ENCODE measurements at places on chromosomes 11 and 22. TPM values are rescaled to one million over a fixed set of nuclear protein-coding genes. Genes with fewer than 3 reads are reported as not detected.

GRCh38 chr11:114252767-114253166 is 43.4 kb upstream of the NNMT start:
- no peak for DNase-seq

GRCh38 chr11:8613036-8613435 is 19.0 kb upstream of the STK33 start:
- no peak for DNase-seq

- DNase-seq = no peak
Observed at GRCh38 chr11:76649011-76649410, 21.5 kb downstream of the LRRC32 start.

Gene BRSK2
- total RNA-seq = 24.2 TPM

DNA sequence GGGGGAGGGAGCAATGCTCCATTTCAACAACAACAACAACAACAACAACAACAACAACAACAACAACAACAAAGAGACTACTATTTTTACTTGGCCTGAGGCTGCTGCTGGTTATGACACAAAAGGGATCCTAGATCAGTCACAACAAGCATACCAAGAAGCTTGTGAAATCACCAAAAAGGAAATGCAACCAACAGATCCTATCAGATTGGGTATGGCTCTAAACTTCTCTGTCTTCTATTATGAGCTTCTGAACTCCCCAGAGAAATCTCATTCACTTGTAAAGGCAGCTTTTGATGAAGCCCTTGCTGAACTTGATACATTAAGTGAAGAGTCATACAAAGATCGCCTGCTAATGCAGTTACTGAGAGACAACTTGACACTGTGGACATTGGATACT is 10.5 kb upstream of the MS4A2 start:
- DNase-seq = no peak

GRCh38 chr11:7520981-7521487 is 7.2 kb downstream of the PPFIBP2 start:
- no peak for DNase-seq

Gene SLC22A12
- total RNA-seq = not detected

Gene EP300
- 132 TPM for total RNA-seq

Gene LIMK2
- total RNA-seq = 50.5 TPM

Gene OR51B4
- not detected for total RNA-seq

DNA sequence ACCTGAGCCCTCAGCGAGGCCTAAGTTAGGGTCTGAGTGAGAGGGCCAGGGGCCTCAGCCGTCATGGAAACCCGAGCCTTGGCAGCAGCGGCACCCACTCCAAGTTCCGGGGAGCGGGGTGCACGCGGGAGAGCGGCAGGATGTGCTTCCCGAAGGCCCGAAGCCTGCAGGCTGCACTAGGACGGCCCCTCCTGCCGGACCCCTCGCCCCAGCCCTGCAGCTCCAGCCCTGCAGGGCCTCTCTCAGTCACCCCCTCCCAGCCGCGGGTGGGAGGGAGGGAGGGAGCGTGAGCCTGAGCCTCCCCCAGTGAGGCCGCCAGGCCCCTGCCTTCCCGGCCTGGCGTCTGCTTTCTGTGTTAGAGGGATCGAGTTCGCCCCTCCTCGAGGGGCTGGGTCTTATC is 22.6 kb downstream of the MRPL23 start:
- no peak for DNase-seq

Gene TIMP3
- total RNA-seq = 0.86 TPM

DNA sequence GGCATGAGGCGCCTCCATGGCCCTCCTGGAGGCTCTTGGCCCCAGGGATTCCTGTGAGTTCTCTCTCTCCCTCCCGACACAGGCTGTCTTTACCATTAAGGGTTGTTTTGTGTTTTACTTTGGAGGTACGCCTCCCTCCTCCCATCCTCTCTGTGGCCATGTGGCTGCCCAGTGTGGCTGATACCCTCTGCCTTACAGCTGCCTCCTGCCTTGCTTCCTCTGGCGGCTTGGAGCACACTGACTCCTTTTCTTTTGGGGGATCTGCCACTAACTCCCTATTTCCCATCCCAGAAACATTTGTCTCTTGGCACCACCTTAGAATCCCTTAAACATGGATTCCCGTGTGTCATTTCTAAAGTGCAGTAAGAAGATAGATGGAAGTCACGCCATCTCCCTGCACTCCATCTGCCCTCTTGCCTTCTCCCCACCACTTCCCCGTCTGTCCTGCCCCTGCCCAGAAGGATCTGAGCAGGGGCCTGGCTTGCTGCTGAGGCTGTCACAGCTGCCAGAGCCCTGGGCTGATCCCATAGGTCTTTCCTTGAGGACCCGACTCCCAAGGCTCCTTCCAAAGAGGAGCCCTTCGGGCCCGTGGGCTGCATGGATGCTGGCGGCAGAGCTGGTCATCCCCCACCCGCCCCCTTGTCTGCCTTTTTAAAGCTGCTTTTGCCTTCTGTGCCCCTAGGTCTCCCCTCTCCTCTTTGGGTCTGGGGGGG is 15.1 kb upstream of the ACR start:
- DNase-seq = no peak

GRCh38 chr11:100855466-100856067 is 168.5 kb downstream of the ARHGAP42 start:
- no peak for DNase-seq

GRCh38 chr11:72446929-72447769 is 12.8 kb upstream of the CLPB start:
- no peak for DNase-seq

- DNase-seq = peak; percentile 70
Observed at GRCh38 chr11:122882857-122883645, 492 bp downstream of the JHY start.

- DNase-seq = no peak
Observed at GRCh38 chr11:66473167-66473566, 6.5 kb downstream of the PELI3 start.

DNA sequence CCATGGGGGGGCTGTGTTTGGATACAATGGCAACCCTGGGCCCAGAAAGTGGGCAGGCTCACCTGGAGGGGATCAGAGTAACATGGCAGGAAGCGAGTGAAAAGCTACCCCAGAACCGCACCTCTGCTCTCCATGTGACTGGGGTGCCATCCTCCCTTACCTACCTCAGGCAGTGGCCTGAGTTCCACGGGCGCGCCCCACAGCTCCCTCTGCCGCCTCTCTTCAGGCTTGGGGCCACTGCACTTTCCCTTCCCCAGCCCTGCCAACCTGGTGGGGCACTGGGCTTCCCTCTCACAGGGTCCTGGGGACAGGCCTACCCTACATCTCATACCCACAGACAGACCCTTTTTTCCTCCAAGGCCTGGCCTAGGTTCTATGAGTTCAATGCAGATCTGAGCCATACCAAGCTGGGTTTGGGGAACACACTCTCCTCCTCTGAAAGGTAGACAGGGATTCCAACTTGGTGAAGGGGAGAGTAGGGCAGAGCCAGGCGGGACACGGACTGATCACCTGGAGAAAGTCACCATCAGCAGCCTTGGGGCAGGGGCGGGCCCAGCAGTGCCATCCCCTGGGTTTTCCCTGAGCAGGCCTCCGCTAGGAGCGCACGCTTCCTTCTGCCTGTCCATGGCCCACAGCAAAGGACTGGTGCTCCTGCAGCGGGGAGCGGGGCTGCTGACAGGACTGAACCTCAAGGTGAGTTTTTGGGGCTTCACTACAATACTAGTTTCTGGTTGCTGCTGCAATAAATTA is 7.1 kb downstream of the GALR3 start:
- no peak for DNase-seq

DNA sequence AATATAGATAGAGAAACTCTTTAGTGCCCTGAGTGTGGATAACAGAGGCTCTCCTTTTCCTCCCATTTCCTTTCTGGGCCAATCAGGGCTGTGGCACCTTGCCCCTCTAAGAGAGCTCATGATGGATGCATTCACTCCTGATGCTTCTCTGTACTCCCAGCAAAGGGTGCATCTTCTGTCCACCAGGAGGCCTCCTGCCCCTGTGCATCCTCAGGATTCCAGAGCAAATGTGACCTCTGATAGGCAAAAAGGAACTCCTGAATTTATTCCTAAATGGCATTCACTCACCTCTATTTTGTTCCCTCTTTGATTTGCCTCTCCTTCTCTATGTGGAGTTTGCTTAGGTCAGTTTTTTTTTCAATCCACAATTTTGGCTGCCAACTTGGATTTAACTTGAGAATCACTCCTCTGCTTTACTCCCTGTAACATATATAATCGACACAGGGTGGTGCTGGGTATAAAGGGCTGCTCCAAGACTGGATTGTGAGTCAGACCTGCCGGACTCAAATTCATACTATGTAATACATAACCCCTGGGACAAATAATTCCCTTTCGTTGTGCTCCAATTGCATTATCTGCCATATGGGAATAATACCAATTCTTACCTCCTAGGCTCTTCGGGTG is 1.1 kb upstream of the MRGPRX4 start:
- DNase-seq = peak; percentile 56

- DNase-seq = no peak
Observed at GRCh38 chr22:32318361-32318760, 39.3 kb upstream of the RFPL3 start.

Gene OLFML1
- not detected for total RNA-seq

Gene NRIP3
- 4.2 TPM for total RNA-seq

DNA sequence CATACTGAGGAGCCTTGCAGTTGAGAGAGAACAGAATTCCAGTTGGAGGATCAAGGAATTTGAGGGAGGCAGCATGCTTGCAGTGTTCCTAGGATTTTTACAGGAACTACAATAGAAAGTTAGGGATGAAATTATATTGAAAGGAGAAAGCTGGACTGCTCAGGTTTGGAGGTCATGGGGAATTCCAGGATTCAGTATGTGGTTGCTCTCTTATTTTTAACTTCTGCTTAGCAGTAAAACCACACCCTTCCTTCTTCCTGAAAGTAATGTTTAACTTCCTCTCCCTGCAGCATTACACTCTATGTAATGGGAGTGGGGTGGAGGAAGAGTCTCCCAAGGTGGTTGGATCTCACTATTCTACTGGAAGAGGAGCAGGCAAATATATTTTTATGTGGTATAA is 31.3 kb downstream of the CTNND1 start:
- no peak for DNase-seq

DNA sequence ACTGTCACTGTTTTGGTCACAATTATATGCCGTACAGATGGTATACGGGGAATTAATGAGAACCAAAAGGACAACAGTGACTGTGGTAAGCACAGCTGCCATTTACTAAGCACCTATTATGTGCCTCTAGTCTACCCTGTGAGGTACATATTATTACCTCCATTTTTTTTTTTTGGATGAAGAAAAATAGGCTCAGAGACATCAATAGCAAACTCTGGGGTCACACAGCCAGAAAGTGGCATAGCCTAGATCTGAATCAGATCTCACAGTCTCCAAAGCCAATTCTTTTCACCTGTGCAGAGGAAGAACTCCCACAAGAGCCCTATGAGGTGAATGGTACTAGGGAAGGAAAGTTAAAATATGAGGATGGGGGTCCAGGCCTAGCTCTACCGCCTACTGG is 68.9 kb downstream of the USP35 start:
- DNase-seq = no peak

DNA sequence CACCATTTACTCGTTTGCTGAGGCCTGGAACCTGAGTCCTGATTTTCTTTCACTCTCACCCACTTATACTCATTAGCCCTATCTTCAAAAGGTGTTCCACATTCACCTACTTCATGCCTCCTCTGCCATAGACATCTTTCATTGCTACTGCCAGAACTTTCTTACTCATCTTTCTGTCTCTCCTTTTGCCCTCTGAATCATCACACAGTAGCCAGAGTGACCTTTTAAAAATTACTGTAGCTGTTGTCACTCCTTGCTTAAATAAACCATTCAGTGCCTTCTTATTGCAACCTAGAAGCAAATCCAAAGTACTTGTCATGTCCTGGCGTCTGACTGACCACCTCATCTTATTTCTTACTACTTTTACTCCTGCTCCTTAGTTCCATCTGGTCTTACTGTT is 38.2 kb downstream of the ATXN10 start:
- DNase-seq = no peak

DNA sequence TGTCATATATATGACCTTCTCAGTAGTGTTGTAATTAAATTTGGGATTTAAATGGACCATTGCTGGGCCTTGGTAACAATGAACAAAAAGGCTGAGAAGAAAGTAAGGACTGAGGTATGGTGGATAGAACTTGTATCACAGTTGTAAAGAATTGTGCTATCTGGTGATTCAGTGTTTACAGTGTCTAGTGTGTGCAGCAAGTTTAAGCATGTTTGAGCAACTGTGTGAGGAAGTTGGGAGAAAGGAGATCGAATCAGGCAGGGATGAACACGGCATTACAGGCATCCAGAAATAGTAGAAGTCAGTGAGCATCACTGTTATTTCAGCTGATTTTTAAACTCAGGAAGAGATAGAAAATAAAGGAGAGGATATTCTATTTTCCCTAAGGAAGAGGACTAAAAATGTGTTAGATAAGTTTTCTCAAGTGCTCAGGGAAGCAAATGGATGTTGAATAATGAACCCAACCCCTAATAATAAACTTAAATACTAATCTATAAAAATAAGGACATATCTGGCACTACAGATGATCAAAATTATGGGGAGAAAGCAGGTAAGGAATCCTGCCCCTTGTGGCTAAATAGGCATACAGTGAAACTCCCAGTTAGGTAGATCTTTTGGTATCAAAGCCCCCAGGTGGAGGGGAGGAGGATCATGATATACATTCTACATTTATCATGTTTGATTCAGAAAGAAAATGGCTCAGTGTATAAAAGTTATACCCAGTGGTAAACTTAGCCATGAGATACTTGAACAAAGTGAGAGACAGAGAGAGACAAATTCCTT is 361.0 kb upstream of the ANO3 start:
- DNase-seq = no peak

DNA sequence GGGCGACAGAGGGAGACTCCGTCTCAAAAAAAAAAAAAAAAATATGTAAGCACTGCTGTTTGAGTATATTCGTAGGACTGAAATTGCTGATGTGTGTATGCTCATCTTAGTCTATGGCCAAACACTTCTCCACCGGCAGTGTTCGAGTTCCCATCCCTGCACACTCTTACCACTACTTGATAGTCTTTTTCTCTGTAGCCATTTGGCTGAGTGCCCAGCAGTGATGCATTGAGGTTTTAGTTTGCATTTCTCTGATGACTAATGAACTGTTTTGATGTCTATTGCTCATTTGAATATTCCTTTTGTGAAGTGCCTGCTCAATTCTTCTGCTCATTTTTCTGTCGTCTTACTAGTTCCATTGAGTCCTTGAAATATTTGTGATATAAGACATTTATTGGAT is 1.9 kb downstream of the TIRAP start:
- DNase-seq = no peak

DNA sequence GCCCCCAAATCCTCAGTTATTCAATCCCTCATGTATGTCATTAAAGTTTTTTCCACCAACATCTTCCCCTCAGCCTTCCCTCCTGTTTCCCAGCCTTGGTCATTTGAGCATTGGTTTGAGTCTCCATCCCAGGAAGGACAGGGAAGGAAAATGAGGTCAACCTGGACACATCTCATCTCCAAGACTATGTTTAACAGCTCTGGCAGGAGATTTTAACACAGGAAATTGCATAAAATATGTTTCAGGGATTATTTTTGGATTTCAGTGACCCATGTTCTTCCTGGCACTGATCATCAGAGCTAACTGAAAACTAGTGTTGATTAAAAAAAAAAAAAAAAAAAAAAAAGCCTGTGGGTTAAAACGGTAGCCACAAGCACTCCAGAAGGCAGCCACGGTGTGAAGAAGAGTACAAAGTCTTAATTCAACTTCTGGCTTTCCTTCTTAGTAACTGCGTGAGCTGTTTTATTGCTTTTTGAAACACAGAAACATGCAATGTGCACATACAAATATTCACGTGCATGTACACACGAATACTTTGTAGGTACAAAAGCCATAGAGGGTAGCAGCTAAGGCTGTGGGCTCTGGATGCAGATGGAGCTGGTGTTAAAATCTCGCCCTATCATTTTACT is 164.4 kb upstream of the DDI1 start:
- DNase-seq = no peak
